ENCODE measurements at places on chromosomes 7 and 10.

- no peak for DNase-seq
Observed at GRCh38 chr7:95917634-95918033, 145.3 kb downstream of the DYNC1I1 start.

DNA sequence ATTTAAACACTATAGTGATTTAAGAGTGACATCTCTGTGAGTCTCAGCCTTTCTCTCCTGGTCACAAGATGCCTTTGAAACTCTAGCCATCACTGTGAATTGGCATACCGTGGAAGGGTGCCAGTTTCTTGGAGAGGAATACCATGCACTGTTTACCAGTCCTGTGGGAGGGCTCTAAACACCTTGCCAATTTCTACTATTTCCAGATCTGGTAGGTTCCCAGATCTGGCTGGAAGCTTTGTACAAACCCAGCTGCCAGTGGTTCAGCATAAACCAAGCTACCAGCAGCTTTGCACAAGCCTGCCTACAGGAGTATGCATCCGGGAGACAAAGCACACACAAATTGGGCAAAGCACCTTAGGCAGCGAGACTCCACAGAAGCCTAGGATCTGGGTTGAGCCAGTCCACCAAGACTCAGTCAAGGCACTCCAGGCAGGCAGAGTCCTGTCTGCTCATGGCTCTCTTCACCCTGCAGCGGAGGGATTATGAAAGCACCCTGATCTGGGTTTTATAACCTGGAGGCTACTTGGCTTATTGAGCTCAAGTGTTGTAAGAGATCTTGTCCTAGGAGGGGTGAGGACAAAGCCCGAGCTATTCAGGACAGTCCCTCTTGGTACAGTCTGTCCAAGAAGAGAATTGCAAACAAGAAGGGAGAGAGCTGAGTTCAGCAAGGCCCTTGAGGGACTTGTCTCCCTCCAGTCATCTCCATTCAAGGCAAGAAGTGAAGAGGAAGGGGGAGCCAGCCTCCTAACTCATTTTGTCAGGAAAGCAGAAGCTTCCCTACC, 23.6 kb downstream of the MCM10 start:
- no peak for DNase-seq

- DNase-seq = no peak
Observed at GRCh38 chr10:13840036-13840435, 253.3 kb downstream of the PRPF18 start.

DNA sequence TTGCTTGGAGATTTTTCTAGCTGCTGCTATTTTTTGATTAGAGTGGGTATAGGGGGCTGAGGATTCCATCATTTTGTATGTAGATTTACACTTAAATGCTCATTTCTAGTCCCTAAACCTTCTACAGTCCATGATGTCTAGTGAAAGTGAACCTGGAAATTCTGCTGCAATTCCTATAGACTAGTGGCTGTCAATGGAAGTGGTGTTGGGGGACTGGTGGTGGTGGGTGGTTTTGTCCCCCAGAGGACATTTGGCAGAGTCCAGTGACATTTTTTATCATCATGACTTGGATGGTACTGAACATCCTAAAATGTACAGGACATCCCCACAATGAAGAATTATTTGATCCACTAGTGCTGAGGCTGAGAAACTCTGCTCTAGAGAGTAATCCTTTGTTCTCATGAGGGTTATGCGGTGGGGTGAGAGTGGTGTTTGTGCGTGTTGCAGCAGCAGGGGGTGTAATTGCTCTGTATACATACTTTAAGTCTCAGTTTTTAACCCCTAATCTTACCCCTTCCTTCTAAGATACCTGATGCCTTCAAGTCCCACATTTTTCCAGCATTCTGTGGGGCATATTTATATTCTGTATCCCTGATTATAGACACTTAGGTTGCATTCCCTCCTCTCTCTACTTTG, 35.0 kb downstream of the KIF11 start:
- DNase-seq = no peak

DNA sequence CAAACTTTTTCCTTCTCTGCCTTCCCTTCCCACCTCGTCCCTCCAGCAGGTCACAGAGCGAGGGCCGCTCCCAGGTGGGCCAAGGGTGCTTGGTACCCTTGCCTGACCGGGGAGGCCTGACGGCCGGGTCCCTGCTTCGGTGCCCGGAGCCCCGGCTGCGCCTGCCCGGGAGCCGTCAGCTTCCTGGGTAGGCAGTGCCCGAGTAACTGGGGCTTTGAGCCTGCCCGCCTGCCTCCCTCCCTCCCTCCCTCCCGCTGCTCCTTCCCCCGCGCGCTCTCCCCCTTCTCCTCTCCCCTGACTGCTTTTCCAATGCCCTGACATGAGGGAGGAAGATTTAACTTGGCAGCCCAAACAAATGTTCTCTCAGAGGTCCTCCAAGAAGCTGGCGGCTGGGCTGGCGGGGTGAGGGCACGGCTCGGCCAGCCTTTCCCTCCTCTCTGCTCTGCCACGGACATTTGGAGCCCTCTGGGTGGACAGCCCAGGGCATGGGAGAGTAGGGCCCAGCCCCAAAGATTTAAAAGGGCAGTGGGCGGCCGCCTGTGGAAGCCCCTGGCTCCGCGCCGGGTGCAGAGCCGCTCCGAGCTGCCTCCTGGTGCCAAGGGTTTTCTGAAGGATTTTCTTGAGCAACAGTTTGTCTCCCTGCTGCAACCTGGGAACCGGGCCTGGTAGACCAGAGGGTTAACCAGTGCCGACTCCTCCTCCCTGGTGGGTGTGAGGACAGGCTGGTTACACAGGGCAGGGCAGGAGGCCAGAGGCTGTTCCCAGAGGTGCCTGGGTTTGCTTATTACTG, 2.0 kb downstream of the ZMIZ1 start:
- DNase-seq = no peak

DNA sequence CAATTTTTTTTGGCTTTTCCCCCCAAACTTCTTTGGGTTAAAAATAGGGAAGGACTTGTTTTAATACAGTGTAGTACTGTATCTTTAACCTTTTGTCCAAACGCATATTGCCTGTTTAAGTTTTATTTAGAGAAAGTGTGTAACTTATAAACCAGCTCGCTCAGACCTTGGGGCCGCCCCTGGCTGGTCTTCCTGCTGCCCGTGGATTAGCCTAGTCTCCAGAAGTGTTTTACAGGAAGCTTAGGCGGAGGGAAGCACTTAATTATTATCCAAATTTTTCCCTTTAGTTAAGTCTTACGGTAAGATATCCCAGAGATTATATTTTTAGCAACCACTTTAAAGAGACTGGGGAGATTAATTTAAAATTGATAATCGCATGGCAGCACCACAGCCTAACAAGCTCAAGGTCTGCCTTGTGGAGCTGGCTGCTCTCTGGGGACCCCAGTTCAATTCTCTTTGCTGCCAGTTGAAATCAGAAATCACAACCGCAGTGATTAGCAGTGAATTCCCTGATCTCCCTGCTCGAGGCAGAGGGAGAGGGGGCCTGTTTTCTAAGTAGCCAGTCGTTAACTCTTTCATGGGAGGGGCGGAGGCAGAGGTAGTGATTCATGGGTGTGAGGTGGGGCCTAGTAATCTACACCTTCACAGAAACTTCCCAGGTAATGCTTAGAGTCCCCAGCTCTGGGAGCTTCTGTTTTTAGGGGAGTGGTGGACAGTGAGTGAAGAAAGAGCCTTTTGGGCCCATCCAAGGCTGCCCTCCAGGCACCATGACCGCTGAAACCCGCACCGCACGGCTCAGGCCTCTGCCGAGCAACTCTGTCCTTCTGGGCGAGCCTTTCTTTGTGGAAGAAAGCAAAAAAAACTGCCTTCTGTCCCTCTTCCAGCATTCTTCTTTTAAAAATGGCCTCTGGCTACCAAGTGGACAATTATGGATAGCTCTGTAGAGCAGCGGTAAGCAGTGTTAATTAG, 548.7 kb upstream of the GALNT17 start:
- no peak for DNase-seq

GRCh38 chr7:105136221-105136620, 122.2 kb downstream of the KMT2E start:
- no peak for DNase-seq

- DNase-seq = no peak
Observed at GRCh38 chr7:70459546-70459945, 672.4 kb upstream of the GALNT17 start.

DNA sequence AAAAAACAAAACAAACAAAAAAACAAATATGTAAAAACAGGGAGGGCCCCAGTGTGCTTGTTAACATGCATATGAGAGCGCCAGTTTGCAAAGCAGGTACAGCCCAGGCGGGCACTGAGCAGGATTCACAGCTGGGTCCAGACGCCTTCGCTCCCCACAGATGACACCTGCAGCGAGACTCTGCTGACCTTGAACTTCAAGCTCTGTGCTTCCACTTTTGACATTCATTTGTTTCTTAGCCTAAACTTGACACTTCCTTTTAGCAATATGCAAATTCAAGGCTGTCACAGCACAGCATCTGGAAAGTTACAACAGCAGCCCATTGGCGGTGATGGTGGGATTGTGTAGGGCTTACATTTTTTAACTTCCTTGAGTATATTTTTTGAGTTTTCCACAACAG, 88.8 kb upstream of the TNS3 start:
- DNase-seq = no peak

DNA sequence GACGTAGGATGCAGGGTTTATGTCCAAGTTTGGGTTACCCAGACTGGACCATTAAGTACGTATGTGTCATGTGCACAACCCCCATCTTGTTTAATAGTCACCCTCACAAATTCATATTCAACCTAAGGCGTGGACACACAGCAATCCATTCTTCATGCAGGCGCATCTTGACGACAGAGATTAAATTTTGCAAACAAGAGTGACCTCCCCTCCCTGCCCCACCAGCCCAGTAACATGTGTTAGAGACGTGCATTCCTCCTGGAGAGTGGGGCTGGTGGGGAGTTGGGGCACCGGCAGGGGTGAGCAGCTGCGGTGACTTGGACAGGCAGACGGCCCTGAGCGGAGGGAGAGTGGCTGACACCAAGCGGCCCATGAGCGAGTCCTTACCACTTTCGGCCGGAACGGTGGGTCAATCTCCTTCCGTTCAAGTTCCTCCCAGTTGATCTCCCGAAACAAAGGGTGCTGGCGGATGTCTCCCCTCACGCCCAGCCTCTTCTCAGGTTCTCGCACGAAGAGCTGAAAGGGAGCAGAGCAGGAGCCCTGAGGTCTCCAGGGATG, 149.6 kb downstream of the PRKCQ start:
- no peak for DNase-seq

- DNase-seq = no peak
Observed at GRCh38 chr7:137772748-137773147, 74.0 kb downstream of the DGKI start.

- DNase-seq = no peak
Observed at GRCh38 chr7:29596593-29597178, 33.1 kb downstream of the PRR15 start.

DNA sequence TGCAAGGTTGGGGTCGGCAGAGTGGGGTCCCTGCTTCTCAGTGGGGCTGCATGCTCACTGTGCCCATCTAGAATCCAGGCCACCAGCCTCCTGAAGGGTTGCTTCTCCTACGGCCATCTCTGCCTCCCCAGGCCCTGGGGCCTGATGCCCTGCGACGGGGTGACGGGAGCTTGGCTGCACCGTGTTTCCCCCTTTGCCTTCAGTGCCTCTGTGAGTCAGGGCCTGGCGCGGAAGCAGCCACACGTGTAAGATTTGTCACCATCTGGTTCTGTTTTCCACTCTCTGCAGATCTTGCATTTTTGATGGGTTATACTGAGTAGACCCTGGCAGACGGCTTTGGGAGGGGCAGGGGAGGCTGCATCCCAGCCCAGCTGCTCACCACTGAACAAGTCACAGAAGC, 7.2 kb downstream of the ADAMTS14 start:
- no peak for DNase-seq

- no peak for DNase-seq
Observed at GRCh38 chr7:136326045-136326609, 349.0 kb upstream of the MTPN start.

GRCh38 chr7:11212816-11213215, 239.1 kb downstream of the PHF14 start:
- no peak for DNase-seq

- no peak for DNase-seq
Observed at GRCh38 chr10:19825700-19826099, 9.5 kb downstream of the PLXDC2 start.

DNA sequence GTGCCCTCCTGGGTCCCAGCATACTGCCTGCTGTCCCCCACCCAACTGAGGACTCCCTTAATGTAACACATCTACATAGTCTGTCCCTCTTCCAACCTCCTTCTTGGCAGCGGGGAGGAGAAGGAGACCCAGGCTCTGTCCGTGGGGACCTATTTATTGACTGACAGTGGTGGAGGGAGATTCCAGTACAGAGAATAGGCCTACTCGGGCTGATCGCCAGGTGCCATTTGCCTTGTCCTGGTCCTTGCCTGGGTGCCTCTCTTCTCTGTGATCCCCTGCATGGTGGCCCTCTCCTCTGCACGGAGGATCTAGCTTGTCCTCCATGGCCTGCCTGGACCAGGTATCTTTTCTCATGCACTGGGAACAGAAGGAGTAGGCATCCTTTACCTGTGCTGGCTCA, 17.0 kb downstream of the GHRHR start:
- no peak for DNase-seq

DNA sequence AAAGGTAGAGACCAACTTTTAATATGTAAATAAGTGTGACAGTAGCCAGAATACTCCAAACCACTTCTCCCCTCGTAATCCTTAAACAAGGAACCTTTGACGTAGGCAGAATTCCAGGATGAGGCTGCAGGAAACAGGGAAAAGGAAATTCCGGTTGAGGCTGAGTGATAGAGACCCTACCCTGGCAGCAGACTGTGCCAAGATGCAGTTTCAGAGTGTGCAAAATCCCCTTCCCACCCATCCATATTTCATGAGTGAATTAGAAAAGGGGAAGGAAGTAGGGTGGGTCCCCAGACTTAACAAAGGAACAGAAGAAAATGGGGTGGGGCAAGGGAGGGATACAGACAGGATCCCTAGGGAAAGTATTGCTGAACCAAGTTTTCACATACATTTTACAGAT, 143.0 kb downstream of the RAPGEF5 start:
- DNase-seq = no peak

- DNase-seq = no peak
Observed at GRCh38 chr7:135855846-135856245, 107.2 kb upstream of the FAM180A start.

- DNase-seq = no peak
Observed at GRCh38 chr10:27779462-27780015, 33.9 kb upstream of the MKX start.

DNA sequence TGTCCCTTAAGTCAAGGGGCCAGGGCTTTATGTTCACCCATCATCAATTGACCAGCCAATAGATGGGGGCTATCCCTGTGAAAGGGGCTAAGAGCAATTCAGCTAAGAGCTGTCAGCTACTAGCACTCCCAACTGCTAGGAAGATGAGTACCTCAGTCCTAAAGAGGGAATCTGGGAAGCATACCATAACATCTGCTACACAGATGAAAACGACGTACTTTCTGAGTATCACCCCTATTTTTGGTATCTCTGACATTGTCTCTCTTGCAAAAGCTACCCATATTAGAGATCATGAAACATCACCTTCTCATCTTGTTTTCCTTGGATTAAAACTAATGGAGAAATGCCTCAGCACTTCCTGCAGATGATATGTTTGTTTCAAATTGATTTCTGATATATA, 7.5 kb upstream of the SMNDC1 start:
- no peak for DNase-seq

- DNase-seq = no peak
Observed at GRCh38 chr7:83850125-83850524, 201.2 kb upstream of the SEMA3E start.

GRCh38 chr7:29607889-29608288, 44.3 kb downstream of the PRR15 start:
- no peak for DNase-seq

Data from activated CD8-positive, alpha-beta memory T cell treated with anti-CD3 and anti-CD28 coated beads for 1 hour (primary cell).